ENCODE measurements at places on chromosomes 2 and 18.

- no peak for DNase-seq
These were observed 30.3 kb upstream of the IL37 start for GRCh38 chr2:112880696-112881095.

- peak; percentile 36 for DNase-seq
These were observed 993 bp downstream of the RBMS1 start for GRCh38 chr2:160492401-160493226.

- DNase-seq, result no peak
These were observed 467.9 kb upstream of the GCFC2 start for GRCh38 chr2:76178610-76179009.

- DNase-seq, result no peak
These were observed 414.2 kb downstream of the NBAS start for GRCh38 chr2:15146960-15147359.

DNA sequence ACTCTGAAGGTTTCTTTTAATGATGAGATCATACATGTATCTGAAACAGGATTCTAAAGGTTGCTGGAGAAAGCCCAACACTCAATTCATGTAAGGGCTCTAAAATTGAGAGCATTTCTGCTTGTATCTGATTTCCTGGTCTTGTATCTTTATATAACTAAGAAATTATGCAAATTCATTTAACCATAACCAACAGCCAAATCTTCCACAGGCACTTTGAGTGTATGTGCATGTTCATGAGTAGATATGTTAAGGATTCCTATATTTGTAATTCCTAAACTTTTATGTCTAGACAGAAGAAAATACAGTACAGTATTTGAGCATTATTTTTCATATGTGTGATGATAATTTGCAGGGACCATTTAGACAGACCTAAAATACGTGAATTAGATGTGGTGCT is 20.4 kb upstream of the PELI1 start:
- DNase-seq, result no peak

- no peak for DNase-seq
These were observed 188.4 kb upstream of the RASGRP3 start for GRCh38 chr2:33288011-33288410.

- no peak for DNase-seq
These were observed 156.4 kb upstream of the MMADHC start for GRCh38 chr2:149743842-149744448.

DNA sequence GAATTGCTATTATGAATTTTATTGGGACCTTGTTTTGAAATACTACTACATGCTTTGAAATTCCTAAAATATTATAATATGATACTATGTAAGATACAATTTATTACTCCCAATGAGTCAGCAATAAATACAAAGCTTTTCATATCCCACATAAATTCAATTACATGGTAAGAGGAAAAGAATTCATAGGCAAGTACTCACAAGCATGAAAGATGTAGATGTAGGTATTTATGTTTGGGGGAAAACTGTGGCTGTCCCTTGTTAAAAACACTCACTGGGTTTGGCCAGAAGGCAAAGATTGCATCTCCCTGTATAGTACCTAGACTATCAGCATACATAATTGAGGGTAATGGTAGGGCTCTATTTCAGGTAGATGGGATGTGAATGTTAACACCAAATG is 90.4 kb downstream of the MBD2 start:
- no peak for DNase-seq

- DNase-seq, result no peak
These were observed 175.5 kb upstream of the CELF4 start for GRCh38 chr18:37741032-37741623.

- no peak for DNase-seq
These were observed 3.0 kb upstream of the ZNF516 start for GRCh38 chr18:76498064-76498463.

GRCh38 chr2:75561566-75562512 is 1.1 kb upstream of the EVA1A start:
- DNase-seq, result no peak

- DNase-seq, result no peak
These were observed 107.2 kb upstream of the L3MBTL4 start for GRCh38 chr18:6521803-6522418.

DNA sequence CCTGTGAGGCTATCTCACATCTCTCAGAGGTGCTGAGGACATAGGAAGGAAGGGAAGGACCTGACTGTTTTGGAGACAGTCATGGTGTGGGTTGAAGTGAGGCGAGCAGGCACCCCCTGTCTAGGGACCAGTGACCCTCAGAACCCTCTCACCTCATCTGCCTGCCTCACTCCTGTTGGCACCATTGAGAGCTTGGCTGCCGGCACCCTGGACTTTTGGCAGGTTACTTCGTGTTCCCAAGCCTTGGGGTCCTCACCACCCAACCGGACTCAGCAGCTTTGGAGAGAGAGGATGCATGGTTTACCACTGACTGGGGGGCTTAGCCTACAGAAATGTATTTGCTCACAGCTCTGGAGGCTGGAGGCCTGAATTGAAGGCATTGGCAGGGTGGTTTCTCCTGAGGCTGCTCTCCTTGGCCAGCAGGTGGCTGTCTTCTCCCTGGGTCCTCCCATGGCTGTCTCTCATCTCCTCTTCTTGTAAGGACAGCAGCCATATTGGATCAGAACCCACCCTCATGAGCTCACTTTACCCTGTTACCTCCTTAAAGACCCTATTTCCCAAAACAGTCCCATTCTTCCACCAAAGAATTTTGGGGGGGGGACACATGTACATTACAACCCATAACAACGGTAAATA is 142.0 kb downstream of the TSN start:
- DNase-seq, result no peak

DNA sequence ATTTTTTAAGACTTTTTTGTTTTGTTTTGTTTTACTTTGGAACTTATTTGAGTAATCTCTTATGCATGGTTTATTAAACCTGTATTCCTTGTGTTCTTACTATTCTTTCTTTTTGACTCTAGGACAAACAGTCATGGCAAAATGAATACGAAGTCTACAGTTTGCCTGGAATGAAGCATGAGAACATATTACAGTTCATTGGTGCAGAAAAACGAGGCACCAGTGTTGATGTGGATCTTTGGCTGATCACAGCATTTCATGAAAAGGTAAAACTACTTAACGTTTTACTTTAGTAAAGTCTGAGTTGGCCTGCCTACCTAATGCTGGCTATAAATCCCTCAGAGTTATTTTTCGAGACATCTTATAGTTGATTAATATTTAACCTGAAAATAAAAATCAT is 72.3 kb downstream of the ACVR2A start:
- no peak for DNase-seq

- no peak for DNase-seq
These were observed 86.5 kb downstream of the MEIS1 start for GRCh38 chr2:66521291-66521922.

DNA sequence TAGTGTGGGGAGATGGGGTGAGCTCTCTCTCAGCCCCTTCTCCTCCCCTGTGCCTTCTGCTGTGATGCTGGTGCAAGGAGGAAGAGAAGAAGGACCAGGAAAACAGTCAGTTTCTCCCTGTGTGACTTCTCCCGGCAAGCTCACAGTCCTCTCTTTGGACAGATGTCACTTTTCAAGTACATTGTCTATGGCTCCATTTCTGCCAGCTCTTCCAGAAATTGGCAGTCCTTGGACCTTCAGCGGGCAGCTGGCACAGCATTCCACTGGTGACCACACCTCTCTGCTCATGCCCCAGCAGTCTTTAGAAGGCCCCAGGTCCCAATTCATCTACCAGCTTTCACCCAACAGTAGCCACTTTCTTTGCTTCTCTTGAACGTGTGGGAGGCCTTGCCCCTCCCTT is 63.9 kb downstream of the AOX1 start:
- no peak for DNase-seq

- no peak for DNase-seq
These were observed 105.3 kb downstream of the PARD3B start for GRCh38 chr2:204650611-204651010.

GRCh38 chr2:166406374-166406773 is 30.6 kb upstream of the SCN9A start:
- no peak for DNase-seq

DNA sequence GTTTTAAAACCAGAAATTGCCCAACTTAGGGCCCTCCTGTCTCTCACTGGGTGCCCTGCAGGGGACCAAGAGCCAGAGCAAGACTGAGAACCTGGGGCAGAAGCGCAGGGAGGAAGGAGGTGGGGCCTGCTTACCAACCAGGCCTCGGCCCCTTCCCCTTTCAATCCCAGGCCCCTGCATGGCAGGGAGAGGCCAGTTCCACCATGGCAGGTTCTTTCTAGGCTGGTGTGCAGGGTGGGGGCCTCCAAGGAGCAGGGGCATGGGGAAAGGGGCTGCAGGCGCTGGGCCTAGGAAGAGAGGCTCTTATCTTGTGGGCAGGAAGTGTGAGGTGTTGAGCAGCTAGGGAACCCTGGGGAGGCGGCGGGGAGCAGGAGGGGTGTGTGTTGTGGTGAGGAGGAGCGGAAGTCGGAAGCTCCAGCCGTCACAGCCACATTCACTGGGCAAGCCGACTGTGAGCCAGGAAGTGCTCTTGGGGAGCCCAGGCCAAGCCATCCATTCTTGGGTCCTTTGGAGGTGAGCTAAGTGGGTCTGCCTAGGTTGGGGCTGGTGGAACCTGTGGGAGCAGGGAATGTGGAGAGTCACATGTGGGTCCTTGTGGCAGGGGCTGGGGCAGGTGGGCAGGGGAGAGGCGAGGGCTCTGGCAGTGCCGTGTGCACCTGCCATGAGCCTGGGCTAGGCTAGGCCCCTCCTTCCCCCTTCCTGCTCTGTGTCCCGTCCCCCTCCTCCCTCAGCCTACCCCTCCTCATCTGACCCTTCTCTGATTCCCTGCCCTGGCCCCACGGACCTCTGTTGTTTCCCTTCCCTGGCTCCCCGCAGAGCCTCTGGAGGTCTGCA is at the start of gene PSD4:
TSS of gene PSD4 (plus strand) at position 430 of the 834 bp plus-strand sequence. CDS start 8,486 bp downstream, outside the sequence.
- peak; percentile 84 for DNase-seq

- DNase-seq, result no peak
These were observed 13.6 kb downstream of the MRO start for GRCh38 chr18:50806208-50806616.

Data from activated T-cell treated with anti-CD3 and anti-CD28 coated beads for 24 hours (primary cell).